ENCODE measurements at places on chromosomes 1 and 21.

- DNase-seq = no peak
Measured at GRCh38 chr1:116434849-116435248, 61.8 kb downstream of the ATP1A1 start.

- DNase-seq = no peak
Measured at GRCh38 chr21:44370027-44370735, 16.8 kb downstream of the TRPM2 start.

- DNase-seq = no peak
Measured at GRCh38 chr1:64511044-64511443, 41.1 kb downstream of the CACHD1 start.

- DNase-seq = no peak
Measured at GRCh38 chr1:231139659-231140654, 21.9 kb upstream of the TRIM67 start.

GRCh38 chr1:67144696-67145095 lies 9.9 kb upstream of the C1orf141 start:
- peak; percentile 13 for DNase-seq

DNA sequence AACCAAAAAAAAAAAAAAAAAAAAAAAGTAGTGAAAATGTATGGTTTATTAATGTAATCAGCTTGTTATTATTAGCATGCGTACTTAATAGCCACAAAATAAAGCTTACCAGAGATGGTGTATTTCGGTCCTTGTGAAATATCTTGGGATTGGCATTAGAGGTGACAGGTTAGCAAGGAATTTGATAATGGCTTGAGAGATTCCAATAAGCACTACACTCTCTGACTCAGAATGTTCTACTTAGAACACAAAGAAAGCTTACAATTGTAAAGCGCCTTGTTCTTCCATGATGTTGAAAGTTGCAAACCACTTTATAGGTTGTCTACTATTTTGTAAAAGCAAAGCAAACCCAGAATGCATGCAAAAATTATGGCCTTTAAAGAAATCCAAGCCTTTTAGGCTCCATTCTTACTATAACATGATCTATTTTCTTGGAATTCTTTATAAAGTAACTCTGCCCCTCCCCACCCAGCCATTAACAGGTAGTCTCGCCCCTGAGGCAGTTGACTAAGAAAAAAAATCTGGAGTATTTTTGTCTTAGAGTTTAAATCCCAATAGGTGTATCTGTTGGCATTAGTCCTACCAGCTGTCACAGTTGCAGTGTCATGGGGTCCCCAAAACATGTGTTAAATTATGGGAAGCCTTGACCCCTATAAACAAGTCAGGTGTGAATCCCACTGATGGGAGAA lies 129.2 kb downstream of the DHRS3 start:
- DNase-seq = no peak

- no peak for DNase-seq
Measured at GRCh38 chr1:202187697-202188407, 5.7 kb upstream of the LGR6 start.

- DNase-seq = no peak
Measured at GRCh38 chr21:46022551-46023525, 41.3 kb downstream of the COL6A1 start.

DNA sequence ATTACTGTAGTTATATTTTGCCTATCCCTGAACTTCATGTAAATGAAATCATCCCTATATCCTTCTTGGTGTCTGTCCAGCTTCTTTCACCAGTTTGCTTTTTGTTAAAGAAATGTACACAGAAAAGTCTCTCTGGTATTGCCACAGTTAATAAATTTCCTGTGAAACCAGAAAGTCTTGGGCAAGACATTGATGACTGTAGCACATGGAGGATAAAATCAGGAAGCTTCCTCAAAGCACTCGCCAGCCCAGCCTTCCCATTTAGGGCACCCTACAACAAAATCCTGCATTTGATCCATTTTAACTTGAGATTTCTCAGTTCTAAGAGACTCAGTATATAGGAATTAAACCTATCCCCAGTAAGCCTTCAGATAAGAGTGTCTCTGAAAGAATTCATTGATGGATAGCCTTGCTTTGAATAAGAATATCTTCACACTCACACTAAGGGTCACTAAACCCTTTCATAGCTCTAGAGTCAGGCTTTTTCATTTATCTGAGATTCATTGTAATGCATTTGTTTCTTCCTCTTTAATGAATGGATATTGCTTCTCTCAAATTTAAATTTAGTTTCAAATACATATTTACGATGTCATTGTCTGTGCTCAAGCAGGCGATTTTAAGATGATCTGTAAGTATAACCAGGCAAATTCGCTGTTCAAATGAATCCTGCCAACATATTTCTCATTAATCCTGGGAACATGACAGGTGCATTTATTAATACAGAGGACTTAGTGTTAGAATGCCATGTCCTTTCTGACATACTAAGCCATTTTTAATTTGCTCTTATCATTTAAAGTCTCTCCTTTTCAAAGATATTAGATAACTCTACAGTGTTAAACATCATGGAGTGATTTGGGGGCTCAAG lies 153.1 kb downstream of the GRIK1 start:
- no peak for DNase-seq

DNA sequence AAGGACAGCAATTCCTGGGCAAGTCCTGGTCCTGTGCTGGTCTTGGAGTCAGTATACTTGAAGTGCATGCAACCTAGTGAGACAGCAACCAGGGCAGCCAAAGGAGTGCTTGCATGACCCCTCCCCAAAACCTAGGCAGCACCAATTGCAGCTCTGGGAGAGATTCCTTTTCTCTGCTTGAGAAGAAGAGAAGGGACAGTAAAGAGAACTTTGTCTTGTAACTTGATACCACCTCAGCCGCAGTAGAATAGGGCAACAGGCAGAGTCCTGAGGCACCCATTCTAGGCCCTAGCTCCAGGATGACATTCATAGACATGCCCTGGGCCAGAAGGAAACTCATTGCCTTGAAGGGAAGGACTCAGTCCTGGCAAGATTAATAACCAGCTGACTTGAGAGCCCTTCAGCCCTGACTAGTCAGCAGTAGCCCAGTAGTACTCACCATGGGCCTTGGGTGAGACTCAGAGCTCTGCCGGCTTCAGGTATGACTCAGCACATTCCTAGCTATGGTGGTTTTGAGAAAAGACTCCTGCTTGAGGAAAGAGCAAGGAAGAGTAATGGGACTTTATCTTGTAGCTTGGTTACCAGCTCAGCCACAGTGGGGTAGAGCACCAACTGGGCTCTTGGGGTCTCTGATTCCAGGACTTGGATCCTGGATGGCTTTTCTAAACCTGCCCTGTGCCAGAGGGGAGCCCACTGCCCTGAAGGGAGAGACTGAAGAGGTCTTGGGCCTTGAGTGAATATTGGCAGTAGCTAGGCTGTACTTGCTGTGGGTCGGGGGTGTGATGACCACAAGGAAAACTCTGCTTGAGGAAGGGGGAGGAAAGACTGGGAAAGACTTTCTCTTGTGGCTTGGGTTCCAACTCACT lies 51.7 kb upstream of the ACADM start:
- no peak for DNase-seq

- no peak for DNase-seq
Measured at GRCh38 chr1:53546409-53547155, 87.4 kb downstream of the DMRTB1 start.

DNA sequence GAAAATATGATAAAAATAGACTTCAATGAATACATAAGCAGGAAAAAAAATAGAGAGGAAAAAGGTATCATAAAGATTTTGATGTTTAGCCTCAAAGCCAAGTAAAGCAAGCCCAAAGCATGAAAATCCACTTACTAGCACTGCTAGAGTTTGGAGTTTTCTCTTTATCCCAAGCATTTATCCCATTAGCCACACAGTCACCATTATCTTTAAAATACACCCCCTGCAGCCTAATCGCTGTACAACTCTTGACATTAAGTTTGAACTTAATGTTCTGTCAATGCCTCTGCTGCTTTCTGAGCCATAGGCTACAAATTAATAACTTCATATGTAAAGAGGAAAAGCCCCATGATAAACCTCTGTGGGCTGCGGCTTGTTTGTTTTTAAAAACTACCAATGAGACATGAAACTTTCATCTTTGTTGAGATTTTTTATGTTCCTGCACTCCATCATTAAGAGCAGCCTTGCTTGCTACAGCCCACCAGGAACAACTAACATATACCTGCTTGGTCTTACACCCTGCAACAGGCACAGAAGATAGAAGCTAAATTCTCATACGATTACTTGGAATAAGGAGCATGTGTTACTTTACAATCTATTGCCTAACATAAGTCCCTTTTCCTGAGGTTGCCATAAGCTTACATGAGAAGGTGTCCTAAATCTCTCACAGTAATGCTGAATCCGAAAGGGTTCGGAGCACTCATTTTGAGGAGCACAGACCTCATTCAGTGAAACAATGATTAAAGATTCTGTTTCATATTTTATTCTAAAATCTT lies 202.4 kb downstream of the SMYD3 start:
- DNase-seq = no peak

- no peak for DNase-seq
Measured at GRCh38 chr1:232183802-232184201, 446.1 kb downstream of the SIPA1L2 start.

GRCh38 chr1:15939181-15940109 lies 36.5 kb downstream of the ZBTB17 start:
- DNase-seq = no peak

DNA sequence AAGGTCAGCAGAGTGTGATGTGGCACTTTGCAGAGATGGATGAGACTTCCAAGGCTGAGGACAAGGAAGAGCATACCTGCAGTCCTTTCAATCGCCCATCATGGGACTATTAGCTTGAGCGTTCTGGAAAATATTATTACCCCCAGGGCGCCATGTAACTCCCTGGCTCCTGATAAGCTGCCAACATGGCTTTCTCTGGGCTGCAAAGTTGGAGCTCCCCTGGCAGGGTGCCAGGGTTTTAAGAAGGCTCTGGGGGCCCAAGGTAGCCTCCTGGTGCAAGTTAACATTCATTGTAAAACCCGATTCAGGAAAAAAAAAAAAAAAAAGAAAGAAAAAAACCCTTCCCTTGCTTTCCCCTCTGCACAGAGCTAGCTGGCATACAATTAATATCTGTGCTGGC lies 196.7 kb downstream of the PBX1 start:
- DNase-seq = no peak

DNA sequence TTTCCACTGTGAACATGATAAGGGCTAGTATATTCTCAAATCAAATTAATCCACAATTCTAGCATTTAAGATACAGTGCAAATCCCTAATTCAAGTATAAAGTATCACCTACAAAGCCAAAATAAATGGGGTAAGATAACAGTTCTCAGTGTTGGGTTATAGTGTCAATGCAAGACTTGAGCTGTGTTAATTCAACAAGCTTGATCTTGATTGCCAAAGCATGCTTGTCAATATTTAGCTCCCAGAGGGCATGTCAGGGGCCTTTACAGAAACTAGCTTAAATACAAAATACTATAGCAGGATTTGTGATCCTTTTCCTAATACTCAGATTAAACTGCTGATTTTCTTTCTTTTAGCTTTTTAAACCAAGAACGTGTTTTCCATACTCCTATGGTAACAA lies 541.3 kb downstream of the PTBP2 start:
- DNase-seq = no peak

DNA sequence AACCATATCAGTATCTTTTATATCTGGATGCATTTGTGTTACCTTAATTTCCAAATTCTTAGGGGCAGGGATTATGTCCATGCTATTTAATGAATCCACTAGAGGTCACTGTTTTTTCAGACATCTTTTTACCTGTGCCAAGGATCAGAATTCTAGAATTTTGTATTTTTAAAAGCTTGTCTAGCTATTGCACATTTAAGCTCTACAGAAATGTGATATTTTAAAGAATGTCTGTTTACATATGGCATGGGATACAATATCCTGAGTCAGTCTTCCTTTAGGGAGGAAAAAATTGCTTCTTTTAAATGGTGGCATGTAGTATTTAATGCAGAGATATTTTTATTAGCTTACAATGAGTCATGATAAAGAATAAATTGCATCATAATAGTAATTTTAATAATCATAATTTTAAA lies 11.3 kb downstream of the RPAP2 start:
- no peak for DNase-seq

GRCh38 chr21:35528116-35529042 lies 479.3 kb upstream of the RUNX1 start:
- peak; percentile 20 for DNase-seq

DNA sequence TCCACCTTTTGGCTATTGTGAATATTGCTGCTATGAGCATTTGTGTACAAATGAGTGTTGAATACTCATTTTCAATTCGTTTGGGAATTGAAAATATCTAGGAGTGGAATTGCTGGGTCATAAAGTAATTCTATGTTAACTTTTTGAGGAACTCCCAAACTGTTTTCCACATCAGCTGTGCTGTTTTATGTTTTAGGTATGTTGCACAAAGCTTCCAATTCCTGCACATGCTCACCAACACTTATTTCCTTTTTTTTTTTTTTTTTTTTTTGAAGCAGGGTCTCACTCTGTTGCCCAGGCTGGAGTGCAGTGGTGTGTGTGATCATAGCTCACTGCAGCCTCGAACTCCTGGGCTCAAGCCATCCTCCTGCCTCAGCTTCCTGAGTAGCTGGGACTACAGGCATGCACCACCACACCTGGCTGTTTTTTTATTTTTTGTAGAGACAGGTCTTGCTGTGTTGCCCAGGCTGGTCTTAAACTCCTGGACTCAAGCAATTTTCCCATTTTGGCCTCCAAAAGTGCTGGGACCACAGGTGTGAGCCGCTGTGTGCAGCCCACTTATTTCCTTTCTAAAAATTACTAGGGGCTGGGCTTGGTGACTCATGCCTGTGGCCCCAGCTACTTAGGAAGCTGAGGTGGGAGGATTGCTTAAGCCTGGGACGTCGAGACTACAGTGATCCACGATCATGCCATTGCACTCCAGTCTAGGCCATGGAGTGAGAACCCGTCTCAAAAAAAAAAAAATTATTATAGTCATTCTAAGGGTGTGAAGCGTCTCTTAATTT lies 33.4 kb downstream of the TMCC2 start:
- DNase-seq = no peak

- no peak for DNase-seq
Measured at GRCh38 chr1:75519651-75520427, 91.1 kb downstream of the SLC44A5 start.

- DNase-seq = no peak
Measured at GRCh38 chr1:117320515-117320914, 46.7 kb upstream of the MAN1A2 start.

DNA sequence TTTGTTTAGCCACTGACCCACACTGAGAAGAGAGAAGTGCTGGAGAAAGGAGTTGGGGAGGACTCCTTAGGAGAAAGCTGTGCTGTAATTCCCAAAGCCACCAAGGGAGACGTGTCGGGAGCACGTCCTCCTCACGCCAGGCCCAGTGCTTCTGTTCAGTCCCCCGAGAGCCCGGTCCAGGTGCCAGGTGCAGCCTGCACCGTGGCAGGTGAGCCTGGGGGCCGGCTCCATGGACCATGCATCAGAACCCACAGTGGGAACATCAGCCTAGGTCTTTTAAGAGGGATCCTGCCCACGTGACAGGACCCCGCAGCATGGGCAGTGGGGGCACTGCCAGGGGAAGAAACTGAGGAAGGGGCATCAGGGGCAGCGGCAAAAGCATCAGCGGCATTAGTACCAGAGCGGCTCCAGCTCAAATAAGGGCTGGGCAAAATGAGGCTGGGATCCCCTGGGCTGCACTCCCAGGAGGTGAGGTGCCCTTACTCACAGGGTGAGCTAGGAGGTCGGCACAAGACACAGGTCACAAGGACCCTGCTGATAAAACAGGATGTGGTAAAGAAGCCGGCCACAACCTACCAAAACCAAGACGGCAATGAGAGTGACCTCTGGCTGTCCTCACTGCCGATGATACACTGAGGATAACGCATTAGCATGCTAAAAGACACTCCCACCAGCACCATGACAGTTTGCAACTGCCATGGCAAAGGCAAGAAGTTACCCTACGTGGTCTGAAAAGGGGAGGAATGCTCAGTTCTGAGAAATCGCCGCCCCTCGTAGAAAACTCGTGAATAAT lies 24.6 kb upstream of the PRDM15 start:
- DNase-seq = no peak

All from stimulated activated CD4-positive, alpha-beta T cell treated with anti-CD3 and anti-CD28 coated beads, Interleukin-2, amount 100 ng/mL, for 4 hours (primary cell).